ENCODE measurements at places on chromosomes 6 and 20.

DNA sequence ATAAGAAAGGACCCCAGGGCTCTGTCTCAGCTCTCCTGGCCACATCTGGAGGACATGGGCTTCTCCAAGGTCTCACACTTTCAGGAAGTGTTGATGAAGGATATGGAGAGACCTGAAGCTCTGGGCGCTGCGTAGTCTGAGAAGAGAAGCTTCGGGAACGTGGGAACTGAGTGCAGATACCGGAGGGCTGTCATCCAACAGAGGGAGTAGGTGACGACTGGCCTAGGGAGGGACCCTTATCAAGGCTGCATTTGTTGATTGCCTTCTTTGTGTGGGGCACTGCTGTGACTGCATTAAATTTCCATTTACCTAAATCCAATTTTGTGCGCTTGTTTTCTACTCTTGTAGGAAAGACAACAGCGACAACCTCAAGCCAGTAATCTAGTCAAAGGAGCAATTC, 63.4 kb downstream of the PLG start:
- DNase-seq, result no peak

DNA sequence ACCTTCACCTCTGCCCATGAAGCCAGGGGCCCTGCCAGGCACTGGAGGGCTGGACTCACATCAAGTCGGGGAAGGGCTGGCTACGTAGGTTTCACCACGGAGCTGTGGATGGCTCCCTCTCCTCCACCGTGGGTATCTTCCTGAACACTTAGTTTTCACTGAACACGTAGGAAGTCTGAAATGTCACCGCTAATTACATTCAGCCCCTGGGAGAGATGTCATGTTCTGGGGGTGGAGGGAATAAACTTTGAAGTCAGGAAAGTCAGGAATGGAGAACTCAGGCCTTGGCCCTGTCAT, 6.5 kb downstream of the LHFPL5 start:
- DNase-seq, result no peak

DNA sequence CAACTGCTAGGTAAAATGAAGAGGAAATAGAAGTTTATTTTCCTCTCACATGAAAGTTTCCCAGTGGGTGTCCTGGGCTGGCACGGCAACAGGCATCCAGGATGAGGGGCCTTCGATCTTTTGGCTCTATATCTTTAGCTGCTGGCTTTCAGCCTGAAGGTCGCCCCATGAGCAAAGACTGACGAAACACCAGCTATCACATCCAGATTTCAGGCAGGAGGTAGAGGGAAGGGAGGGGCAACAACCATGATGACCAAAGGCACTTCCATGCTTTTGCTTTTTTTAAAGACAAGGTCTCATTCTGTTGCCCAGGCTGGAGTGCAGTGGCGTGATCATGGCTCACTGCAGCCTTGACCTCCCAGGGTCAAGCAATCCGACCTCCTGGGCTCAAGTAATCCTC, 387.9 kb downstream of the RNGTT start:
- DNase-seq, result no peak

GRCh38 chr6:79627422-79627821, 3.7 kb upstream of the SH3BGRL2 start:
- no peak for DNase-seq

GRCh38 chr20:12535316-12535715, 473.5 kb upstream of the SPTLC3 start:
- no peak for DNase-seq

GRCh38 chr6:122649701-122650100, 39.5 kb downstream of the PKIB start:
- DNase-seq, result no peak

DNA sequence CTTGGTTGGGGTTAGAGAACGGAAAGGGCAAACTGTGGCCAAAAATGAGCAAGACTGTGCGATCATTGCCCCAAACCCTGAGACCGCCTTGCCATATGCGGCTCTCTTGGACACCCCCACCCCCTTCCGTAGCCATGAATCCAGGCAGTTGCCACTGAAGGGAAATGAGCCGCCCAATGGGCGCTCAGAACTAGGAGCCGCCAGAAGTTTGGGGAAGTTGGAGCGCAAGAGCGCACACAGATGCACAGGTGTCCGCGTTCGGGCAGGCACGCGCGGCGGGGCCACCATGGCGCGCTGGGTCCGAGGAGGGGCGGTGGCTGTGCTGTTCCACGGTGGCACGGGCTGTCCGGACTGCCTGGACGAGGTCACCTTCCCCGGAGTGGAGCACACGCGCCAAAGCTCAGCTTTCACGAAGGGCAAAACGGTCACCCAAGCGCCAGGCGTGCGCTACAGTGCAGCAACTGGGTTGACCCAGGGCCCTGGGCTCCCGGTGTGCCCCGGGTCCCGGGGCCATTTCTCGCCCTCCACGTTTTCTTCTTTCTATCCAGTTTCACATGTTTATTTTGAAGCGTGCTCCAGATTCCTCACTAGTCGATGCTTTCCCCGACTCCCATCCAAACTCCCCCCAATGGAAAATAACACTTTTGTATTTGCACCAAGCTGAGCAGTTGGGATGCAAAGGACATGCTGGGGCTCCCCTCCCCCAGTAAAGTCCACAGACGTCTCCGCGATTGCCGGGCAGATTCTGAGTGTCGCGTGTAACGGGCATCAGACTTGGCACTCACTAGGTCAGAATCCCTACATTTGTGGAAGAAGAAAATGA, 906 bp upstream of the PDE10A start:
- DNase-seq, result no peak

DNA sequence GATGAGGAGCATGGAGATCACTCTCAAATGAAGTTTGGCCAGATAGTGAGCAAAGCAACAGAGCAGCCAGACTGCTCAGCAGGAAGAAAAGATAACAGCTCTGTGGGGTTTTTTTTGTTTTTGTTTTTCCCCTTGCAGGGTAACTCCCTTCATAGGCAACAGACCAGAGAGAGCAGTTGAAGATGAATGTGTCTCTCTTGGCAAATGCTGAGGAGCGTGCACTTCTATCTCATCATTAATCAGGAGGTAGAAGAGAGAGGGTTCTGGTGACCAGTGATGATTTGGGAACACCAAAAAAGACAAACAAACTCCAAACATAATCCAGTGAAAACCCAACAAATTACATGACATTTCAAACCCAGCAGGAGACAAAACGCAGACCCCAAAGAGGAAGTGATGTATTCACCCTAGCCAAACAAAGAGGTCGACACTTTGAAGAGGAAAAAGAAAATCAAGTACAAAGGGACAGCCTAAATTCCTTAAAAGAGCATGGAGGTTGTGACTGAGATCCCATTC, 66.2 kb upstream of the RREB1 start:
- DNase-seq, result no peak

DNA sequence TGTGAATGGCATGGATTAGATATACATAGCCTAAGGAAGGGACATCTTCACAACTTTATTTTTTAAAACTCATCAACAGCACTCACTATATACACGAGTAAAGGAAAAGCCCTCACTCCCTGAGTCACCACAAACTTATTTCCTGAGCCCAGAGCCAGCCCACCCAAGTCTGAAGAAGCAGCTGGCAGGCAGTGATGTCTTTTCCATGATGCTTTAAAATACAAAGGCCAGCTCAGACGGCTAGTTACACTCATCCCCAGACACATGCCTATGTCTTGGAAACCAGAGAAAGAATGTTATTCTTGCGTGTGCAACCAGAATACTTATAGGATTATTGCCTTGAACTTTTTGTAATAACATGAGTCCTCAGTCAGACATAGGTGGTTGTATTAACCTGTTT, 114.4 kb downstream of the ADGRG6 start:
- DNase-seq, result no peak

DNA sequence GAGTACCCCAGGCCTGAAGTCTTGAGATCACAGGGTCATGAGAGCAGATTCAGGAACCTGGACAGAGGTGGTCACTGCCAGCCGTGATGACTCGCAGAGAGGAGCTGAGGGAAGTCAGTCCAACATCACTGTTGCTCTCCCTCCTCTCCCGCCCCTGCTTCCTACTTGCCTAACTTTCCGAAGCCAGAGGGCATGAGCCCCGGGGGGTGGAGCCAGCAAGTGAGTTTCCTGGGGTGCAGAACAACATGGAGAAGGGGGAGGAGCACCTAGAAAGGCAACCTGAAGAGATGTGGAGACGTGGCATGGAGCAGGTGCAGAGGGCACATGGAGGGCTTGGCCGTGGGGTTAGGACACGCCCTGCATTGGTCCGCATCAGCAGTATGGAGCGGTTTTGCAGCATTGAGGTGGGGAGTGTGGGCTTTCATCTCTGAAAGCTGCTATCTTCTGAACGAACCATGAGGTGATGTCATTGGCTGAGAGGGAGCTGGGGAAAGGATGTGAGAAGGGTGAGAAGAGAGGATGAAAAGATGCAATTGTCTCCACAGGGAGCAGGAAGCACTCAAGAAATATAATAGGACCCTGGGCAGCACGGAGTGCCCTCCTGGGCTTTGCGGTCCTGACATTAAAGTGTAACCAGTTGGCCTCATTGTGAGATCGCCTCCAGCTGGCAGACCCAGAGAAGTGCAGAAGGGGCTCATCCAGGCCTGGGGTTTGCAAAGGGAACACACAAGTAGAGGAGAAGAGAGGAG, 25.0 kb downstream of the GDAP1L1 start:
- no peak for DNase-seq

DNA sequence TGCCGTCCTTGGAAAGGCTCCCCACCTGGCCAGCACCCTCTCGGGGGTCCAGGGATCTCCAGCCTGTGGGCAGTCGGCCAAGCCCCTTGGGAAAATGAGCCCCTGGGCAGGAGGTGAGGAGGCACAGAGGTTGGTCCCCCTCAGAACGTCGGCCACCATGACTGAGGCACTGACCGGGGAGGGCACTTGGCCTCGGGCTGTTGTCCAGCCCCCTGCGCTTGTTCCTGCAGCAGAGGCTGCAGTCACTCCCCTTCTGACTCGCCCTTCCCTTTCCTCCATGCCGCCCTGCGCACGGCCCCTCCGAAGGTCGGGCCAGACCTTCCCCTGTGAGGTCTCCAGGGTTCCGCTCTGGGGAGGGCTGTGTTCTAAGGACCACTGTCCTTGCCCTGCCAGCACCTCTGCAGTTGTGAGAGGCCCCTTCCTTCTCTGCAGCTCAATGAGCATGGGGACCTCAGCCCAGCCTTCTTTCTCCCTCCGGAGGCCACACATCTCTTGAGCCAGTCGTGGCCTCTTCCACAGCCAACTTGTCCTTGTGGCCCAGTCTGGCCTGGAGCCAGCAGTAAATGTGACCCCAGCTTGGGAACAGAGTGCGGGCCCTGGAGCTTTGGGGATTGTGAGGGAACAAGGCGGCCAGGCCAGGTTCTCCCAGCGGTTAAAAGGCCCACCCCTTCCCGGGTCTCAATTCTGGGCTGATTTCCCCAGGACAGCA, 195.5 kb downstream of the DLL1 start:
- no peak for DNase-seq

- no peak for DNase-seq
Observed at GRCh38 chr20:36231331-36231730, 4.9 kb upstream of the AAR2 start.

DNA sequence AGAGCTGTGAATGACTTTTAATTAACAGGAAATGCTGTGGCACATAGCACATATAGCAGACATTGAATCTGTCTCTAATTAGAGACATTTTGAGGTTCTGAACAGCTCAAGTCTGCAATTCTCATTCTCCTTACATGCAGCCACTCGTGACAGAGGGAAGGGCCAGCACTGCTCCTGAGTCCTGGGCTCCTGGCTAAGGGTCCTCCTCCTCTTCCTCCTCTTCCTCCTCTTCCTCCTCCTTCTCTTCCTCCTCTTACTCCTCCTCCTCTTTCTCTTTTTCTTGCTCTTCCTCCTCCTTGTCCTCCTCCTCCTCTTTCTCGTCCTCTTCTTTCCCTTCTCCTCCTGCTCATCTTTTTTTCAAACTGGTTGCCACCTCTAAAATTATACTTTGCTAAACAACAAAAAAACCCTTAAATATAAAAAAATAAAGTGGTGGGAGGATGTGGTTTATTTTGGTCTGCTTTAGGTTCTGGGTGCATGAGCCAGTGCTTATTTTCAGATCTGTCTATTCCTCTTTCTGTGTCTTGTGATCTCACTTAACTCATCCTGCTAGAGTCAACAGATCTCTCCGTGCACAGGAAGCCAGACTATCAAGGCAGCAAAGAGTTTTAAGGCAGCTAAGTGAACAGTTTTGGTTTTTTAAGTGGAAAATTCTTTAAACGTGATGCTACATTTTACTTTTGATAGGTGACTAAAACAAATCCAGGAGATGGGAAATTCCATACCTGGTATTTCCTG, 159.3 kb downstream of the CD83 start:
- DNase-seq, result no peak

DNA sequence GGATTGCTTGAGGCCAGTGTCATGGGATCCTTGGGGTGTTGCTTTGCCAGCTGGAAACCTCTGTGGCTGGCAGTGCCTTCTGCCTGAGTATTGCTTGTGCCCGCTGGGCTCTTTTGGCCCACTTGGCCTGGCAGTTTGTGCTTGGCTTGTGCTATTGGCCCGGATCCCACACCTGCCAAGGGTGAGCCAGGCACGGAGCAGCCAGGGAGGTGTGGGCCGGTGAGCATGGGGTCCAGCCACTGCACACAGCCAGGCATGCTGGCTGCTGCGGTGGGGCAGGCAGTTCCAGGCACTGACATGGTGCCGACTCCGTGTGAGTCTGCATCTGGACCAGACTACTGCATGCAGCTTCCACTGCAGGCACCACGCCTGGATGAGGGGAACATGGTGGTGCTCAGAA, 62.5 kb upstream of the SYNCRIP start:
- no peak for DNase-seq

- DNase-seq, result peak; percentile 26
Observed at GRCh38 chr20:62066339-62066982, 780 bp upstream of the TAF4 start.

DNA sequence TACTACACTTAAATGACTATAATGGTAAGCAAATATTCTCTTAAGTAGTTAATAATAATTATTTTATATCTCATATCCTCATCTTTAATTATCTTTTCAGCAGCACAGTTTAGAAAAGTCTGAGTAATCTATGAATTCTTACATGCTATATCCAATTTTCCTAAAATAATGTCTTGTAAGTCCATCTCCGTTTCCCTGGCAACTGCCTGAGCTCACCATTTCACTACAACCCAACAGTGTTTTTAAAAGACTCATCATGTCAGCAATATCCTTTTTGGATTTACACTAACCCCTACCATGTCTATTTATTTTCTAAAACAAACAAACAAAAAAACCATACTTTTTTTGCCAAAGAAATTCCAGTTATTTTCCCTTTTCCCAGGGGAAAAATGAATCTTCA, 859.6 kb downstream of the EYS start:
- DNase-seq, result no peak

DNA sequence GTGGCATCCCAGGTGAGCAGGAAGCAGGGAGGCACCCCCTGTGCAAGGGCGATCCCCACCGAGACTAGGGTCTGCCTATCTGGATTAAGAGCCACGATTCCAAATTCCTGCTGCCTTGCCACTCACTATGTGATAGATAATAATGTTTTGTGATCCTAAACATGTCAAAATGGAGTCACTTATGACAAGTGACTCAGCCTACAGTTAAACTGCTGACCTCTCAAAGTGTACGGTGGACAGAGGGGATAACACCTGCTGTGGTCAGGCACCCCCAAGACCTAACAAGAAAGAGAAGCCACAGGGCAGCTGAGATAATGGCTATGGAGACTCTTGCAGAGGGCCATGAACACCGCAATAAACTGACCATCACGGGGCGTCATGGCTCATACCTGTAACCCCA, 16.0 kb upstream of the SNTA1 start:
- DNase-seq, result no peak

Measured in effector CD4-positive, alpha-beta T cell (primary cell).